ENCODE measurements at places on chromosomes 2 and 18. TPM values are rescaled to one million over a fixed set of nuclear protein-coding genes. Genes with fewer than 3 reads are reported as not detected.
A peak's percentile ranks its signal among the peaks of the same experiment; 100 is the strongest.

AKAIN1 gene
- not detected for total RNA-seq

SLC19A3 gene
- not detected for total RNA-seq

CHAC2 gene
- 5.0 TPM for total RNA-seq

BCL2 gene
- total RNA-seq, result 83.5 TPM

RMDN2 gene
- 0.75 TPM for total RNA-seq

SLC14A1 gene
- total RNA-seq, result 0.14 TPM

GRCh38 chr2:191115391-191115790, 35.4 kb downstream of the STAT4 start:
- no peak for DNase-seq

GRCh38 chr2:37600735-37601134, 70.7 kb downstream of the CDC42EP3 start:
- no peak for DNase-seq

- DNase-seq, result no peak
These were observed 127.6 kb downstream of the ALPK2 start for GRCh38 chr18:58501066-58501896.

GRCh38 chr2:42840760-42841159, 48.4 kb upstream of the HAAO start:
- no peak for DNase-seq

DNA sequence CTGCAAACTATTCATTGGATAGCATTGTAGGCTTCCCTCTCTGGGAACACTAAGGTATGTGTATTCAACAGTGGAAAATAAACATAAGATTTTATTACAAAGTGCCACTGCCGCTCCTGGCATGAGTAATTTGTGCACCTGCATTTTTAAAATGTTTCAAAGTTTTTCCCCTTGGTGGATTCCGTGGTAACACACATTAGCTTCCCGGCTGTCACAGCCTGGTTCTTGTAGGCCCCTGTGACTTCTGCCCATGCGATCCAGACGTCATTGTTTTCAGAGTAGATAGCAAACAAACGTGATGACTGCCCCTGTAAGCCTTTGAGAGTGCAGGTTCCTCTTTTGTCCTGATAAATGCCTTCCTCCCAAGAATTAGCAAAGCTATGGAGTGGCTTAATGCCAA, 421.0 kb downstream of the ZNF521 start:
- DNase-seq, result no peak

- DNase-seq, result no peak
These were observed 60.9 kb upstream of the SLC14A2 start for GRCh38 chr18:45554389-45554737.

GRCh38 chr2:224764565-224765236, 48.5 kb upstream of the CCDC195 start:
- no peak for DNase-seq

GRCh38 chr2:133811409-133812125, 243.3 kb upstream of the NCKAP5 start:
- DNase-seq, result no peak

DNA sequence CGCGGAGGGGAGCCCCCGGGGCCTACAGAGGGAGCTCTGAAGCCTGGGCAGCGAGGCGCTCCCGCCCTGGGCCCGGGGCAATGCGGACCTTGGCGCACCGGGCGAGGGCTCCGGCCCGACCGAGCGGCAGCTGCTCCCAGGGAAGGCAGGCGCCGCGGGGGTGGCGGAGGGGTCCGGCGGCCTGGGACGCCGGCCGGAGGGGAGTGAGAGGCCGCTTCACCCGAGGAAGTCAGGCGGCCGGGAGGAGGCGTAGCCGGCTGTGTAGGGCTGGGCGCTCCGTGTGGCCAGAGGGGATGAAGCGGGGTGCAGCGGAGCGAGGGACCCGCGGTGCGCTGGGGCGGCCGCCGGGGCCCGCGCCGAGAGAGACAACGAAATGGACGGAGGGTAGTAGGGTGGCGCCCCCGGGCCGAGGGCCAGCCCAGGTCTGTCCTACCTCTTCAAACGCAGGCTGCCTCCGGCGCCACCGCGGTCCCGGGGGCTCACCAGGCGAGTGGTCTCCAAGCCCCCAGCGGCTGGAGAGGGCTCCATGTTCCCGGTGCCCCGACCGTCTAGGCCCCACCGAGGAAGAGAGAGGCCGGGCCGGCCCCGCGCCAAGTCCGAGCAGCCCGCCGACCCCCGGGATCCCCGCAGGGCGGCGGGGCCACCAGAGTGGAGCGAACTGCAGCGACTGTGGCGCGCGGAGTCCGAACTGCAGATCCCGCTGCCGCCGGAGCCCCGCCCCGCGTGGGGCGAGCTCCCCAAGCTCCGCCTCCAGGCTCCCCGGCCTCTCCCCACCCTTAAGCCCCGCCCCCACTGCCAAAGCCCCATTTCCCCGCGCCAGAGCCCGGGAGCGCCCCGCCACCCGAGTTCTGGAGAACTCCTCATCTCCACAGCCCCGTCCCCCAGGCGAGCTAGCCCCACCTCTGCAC, at the start of gene SLC30A3:
Gene SLC30A3, minus strand, starts transcription at position 669 of the 908 bp plus-strand sequence. Its CDS starts 141 bp downstream, at position 528.
- DNase-seq, result no peak

DNA sequence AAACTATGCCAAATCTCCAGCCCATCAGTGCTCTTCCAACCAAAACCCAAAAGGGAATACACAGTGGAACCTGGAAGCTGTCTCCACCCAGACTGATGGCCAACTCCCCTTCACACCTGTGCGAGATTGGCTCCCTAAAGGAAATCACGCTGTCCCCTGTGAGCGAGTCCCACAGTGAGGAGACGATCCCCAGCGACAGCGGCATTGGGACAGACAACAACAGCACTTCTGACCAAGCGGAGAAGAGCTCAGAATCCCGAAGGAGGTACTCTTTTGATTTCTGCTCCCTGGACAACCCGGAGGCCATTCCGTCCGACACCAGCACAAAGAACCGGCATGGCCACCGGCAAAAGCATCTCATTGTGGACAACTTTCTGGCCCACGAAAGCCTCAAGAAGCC, 271.1 kb downstream of the SETBP1 start:
- no peak for DNase-seq

GRCh38 chr2:241989074-241989473, 119.5 kb downstream of the RTP5 start:
- peak; percentile 18 for DNase-seq

DNA sequence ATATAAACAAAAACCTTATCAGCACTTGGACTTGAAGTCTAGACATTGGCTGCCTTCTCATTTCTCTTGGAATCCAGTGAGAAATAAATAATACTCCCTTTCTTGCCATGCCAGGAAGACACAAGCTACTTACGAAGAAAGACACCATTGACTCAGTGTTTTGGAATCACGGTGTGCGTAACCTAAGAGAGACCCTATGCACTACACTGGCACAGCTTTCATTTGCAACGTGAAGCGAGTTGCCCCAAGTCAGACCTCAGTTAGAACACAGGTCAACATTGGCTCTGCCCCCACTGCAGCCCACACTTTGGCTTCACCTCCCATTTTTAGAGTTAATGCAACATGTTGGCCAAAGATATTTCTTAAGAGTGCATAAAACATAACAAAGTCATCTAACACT, 54.2 kb downstream of the PIEZO2 start:
- no peak for DNase-seq

All from activated naive CD4-positive, alpha-beta T cell treated with anti-CD3 and anti-CD28 coated beads, Interleukin-2, amount 50 U/mL, for 72 hours (primary cell).